Hematopoietic multipotent progenitor cell treated with erythropoietin and hydrocortisone succinate and interleukin-3 and kit ligand, for 4 days (in vitro differentiated cells): ENCODE measurements at places on chromosomes 3 and 15.

DNA sequence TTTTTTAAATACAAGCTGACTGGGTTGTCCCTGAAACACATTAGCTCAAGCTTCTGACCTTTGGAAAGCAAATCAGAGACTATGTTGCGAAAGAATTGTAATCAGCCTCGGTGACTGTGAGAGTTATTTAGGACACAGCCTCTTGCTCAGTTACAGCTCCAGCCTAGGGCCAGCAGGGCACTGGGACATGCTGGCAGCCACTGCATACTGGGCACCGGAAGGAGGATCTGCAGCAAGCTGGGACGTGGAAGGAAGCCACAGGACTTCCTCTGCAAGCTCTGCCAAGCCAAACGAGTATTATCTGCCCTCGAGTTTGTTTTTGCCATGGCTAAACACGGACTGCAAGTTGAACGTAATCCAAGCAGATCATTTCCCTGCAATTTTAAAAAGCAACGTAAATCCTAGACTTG, 24.4 kb upstream of the COPG1 start:
- peak; percentile 88 for DNase-seq

GRCh38 chr3:157046520-157046919, 113.4 kb downstream of the CCNL1 start:
- no peak for DNase-seq

GRCh38 chr3:114846779-114847178, 300.3 kb downstream of the ZBTB20 start:
- no peak for DNase-seq

- no peak for DNase-seq
These were observed 28.4 kb downstream of the SERPINI2 start for GRCh38 chr3:167445491-167445890.

DNA sequence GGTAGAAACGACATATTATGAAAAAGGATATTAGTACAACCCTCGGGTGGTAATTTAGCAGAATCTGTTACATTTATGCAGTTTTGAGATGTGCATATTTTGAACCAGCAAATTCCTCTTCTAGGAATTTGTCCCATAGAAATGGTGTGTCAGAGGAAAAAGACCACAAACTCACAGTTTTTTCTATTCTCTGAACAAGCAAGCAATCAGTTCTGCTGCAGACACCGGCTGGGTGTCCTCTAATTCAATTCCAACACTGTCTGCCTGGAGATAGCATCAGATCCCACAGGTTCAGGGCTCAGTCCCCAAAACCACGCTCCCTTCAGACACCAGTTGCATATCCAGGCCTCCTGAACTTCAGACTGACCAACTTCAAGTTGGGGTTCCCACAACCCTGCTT, 36.4 kb downstream of the APH1B start:
- no peak for DNase-seq
